ENCODE measurements at places on chromosomes 11 and 22. TPM values are rescaled to one million over a fixed set of nuclear protein-coding genes. Genes with fewer than 3 reads are reported as not detected.

Gene OLFML1
- not detected for total RNA-seq

Gene SHANK2
- 5.8 TPM for total RNA-seq

Gene NAV2
- 6.9 TPM for total RNA-seq

Gene SCGB1A1
- total RNA-seq = not detected

Gene C11orf97
- total RNA-seq = not detected

Gene F2
- total RNA-seq = 0.71 TPM

Gene SPATA19
- not detected for total RNA-seq

Gene THY1
- total RNA-seq = not detected

Gene MEI1
- 2.6 TPM for total RNA-seq

Gene EHD1
- total RNA-seq = 53.4 TPM

Gene VSIG10L2
- total RNA-seq = not detected

Gene CLTCL1
- total RNA-seq = 2.9 TPM

Gene CD3E
- not detected for total RNA-seq

Gene CEND1
- not detected for total RNA-seq

Gene KLHL35
- not detected for total RNA-seq

Gene TREH
- not detected for total RNA-seq

Gene SLC17A6
- total RNA-seq = not detected

Gene GLYAT
- not detected for total RNA-seq

Gene CASP5
- not detected for total RNA-seq

Gene PHOX2A
- total RNA-seq = not detected

Gene MS4A3
- not detected for total RNA-seq

Gene APOL2
- total RNA-seq = 68.0 TPM

Gene RTN4RL2
- not detected for total RNA-seq

Gene CCDC157
- 2.2 TPM for total RNA-seq

Gene C22orf31
- not detected for total RNA-seq

Gene OR51B5
- not detected for total RNA-seq

Gene DYNC2H1
- 18.6 TPM for total RNA-seq

Gene PAX6
- total RNA-seq = 4.7 TPM

Gene OR5A1
- total RNA-seq = not detected

Gene NCF4
- not detected for total RNA-seq

Gene TRIM34
- total RNA-seq = 15.3 TPM

Gene MS4A12
- not detected for total RNA-seq

Gene GAS2
- 2.7 TPM for total RNA-seq

Gene NPTXR
- 6.7 TPM for total RNA-seq

Gene TMEM225
- total RNA-seq = not detected

Gene KCNQ1
- not detected for total RNA-seq

Gene RGL4
- not detected for total RNA-seq

Data from Caki2 (cell line).